Hindlimb muscle (tissue), 1 donor: ENCODE measurements at places on chromosomes 1 and 21. TPM values are rescaled to one million over a fixed set of nuclear protein-coding genes. Genes with fewer than 3 reads are reported as not detected.

The PGLYRP4 gene
- not detected for polyA plus RNA-seq

DNA sequence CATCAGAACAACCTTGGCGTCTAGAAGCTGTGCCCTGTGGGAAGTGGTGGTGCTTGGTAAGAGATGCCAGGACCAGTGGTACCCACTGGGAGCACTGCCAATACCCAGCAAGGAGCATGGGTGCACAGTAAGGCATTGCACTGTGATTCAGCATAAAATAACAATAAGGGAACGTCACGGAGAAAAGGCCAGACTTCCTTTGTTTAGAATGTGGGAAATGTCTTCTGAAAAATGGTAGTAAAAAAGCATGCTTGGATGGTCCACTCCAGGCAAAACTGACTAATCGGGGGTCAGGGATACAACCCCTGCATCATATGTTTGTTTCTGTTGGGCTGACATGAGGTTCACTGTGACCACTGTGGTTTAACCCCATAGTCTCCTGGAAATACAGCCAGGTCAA is 14.7 kb downstream of the METTL18 start:
- DNase-seq: no peak

GRCh38 chr1:70318191-70318590 is 36.3 kb downstream of the ANKRD13C start:
- DNase-seq: no peak

DNA sequence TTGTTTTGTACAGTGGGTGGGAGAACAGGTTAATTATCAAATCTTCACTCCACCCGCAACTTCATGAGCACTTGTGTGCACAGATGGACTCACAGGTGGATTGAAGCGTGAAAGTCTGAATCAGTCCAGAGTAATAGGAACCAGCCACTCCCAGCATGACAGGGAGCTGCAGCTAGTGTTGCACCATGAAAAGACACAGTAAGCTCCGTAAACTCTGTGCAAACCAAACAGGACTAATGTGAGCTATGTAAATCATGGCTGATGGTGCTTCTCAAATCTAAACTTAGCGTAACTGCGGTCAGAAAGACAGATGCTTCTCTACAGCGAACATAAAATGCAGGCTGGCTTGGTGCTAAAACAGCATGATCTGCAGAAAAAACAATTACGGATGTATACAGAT is 114.4 kb downstream of the CENPF start:
- DNase-seq: no peak
